ENCODE measurements at places on chromosomes 5 and 9.

DNA sequence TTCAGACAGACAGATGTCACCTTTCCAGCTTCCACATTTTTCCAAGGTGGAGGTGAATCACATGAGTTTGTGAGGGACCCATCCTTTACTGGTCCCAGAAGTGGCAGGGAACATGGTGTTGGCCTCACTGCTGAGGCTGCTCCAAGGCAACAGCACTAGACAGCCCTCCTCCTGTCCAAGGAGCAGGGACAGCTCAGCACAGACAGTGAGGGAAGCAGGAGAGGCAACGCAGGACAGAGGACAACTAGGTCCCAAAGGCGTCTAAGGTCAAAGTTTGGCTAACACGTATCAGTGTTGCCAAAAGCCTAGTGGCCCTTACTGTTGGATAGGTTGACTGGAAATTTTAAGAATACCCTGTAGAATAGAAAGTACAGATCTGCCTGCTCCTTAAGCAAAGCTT, 251.7 kb upstream of the PANK3 start:
- no peak for DNase-seq

DNA sequence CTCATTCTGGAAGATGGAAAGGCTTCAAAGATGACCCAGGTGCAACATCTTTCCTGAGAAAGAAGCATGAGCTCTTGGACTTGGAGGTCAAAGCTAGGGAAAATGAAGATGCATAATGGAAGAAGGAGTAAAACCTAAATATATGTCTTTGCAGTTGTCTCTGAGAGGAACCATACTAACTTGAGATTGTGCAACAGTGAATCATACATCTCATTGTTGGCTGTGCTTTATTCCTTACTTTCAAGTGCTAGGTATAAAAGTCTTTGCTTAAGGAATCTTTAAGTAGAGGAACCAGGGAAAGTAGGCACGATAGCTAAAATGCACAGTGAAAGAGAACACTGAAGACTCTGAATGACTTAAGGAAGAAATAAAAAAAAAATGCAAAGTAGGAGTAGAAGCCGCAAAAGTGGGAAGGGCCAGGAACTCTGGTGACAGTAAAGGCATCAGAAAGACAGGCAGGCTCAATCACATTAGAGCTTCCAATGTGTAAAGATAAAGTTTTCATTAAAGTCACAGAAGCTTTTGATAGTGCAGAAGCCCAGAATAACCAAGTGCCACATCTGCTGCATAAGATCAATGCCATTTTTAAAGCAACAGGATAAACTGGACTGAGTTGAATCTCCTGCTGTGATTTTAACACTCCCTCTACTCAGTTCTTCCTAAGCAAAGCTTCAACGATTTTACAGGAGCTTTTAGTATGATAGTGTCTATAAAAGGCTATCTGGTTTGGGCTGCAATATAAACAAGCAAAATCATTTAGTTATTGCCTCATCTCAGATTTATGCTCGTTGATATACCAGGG, 432.3 kb upstream of the EDIL3 start:
- DNase-seq = no peak

GRCh38 chr9:121206516-121207370, 5.1 kb upstream of the RAB14 start:
- DNase-seq = no peak

DNA sequence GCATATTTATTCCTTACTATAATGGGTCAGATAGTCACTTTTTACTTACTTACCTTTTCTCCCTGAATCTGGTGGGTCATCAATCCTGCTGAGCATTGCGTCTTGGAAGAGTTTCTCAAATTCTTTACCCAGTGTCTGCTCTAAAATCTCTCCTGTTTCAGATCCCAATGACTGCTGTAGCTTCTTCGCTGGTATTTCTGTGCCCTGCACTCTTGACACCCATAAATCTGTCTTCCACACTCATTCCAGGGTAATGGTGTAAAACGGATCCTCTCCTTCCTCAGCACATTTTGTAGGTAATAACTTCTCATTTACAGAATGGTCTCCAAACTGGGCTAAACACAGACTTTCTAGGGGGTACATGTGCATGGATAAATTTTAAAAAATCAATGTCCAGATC, 407.4 kb downstream of the DMAC1 start:
- no peak for DNase-seq

- no peak for DNase-seq
Observed at GRCh38 chr5:135660826-135661575, 82.2 kb upstream of the CXCL14 start.

DNA sequence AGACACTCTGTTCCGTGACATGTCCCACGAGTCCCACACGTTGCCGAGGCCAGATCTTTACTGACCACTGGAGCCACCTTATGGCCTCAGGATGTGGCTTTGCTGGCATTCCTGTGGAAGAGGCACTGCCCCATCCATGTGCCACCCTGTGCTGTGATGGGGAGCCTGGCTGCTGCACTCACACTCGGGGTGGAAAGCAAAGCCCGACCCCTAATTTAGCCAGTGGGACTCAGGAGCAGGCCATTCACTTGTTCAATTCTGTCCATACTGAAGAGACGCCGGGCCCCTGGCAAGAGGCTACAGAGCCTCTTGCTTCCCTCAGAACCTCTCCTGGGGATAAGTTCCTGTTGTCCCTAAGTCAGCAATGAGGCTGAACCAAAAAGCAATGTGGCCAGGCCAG, 18.6 kb upstream of the CEP72 start:
- DNase-seq = no peak

DNA sequence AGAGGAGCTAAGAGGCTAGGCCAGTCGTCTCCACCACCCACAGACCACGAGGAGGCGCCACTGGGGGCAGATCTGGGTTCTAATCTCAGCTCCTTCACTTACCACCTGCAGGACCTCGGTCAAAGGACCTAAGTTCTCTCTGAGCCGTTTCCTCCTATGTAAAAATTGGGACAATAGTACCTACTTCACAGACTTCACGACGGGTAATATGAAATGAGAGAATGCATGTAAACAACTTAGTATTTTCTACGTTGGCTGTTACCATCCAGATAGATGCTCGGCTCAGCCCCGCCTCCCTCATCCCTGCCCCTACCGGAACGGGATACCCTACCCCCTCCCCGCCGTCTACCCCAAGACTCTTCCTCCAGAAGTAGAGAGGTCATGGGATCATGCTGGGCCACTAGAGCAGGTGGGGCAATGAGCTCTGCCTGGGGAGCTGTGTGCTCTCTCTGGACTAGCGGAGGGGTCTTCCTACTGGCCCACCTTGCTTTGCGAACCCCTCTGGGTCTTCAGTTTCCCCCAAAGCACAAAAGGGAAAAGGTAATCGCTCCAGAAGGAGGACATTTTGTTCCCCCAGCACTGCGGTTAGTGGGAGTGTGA, 541 bp downstream of the GNPDA1 start:
- DNase-seq = peak; percentile 58

- DNase-seq = no peak
Observed at GRCh38 chr9:117574099-117574498, 130.1 kb upstream of the TLR4 start.

GRCh38 chr9:125750627-125751011, 3.4 kb downstream of the PBX3 start:
- no peak for DNase-seq

GRCh38 chr9:110776221-110776620, 107.6 kb downstream of the MUSK start:
- DNase-seq = no peak

DNA sequence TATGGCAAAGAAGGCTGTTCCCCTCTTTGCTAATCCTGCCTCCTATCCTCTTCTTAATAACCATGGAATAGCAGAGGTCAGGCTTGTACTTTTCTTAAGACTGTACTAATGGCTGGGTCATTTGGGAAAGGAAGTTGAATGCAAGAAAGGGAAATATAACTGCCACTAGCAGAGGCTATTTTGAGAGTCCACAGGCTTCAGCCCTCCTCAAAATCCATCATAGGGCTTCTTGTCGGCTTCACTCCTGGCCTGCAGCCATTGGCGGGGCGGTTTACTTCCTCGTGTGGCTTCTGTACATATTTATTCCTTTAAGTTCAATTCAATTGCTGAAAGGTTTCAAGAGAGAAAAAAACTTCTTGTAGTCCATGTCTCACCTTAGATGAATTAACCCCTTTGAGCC, 2.8 kb upstream of the PARP8 start:
- no peak for DNase-seq

GRCh38 chr5:171681677-171682076, 103.9 kb upstream of the SMIM23 start:
- DNase-seq = no peak

DNA sequence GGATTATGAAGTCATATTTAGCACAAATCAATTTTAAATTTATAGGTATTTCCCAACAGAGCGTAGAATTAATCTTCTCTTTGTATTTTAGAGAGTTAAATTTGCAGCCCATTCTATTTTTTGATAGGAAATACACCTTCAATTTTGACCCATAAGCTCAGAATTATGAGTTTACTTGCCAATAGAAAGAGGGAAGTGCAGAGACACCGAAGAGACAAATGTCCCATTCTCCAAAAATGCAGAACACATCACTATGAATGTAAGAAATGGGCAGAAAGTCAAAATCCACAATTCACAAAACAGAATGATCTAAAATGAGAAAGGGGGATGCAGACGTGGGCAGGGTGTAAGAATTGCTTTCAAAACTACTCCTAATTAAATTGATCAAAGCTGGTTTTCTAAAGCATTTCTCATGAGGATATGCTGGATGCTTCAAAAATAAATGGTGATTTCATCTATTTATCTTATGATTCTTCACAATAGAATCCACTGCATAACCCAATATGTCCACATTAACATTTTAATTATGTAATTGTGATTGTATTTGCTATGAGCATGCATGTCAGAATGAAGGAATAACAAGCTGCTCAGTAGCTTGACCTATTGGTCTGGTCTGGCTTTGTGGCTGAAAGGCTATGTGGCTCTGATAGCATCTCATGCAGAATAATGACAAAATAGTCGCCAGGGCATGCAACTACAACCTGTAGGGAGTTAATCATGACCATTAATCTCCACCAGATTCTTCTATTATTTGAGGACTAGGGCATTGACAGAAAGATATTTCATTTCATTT, 550.1 kb upstream of the CDH18 start:
- DNase-seq = no peak

GRCh38 chr9:84950879-84951811, 281.6 kb downstream of the NTRK2 start:
- no peak for DNase-seq

GRCh38 chr9:137740312-137740711, 121.5 kb downstream of the EHMT1 start:
- no peak for DNase-seq

DNA sequence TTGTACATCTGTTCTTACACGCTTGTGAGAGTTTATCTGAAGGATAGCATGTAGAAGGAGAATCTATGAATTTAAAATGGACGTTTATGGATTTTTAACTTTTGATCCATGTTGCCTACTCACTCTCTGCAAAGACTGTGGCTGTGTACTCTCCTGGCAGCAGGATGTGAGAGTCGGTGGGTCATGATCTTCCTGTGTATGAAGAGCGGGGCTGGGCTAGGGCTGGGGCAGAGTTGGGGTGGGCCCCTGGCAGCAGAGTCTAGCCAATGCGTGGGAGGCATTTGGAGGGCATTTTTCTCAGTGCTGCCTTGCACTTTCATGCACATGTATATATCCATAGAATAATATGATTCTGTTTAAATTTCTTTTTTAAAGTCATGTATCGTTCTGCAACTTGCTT, 24.0 kb upstream of the DAB2IP start:
- DNase-seq = no peak

- peak; percentile 62 for DNase-seq
Observed at GRCh38 chr9:121640076-121640475, 11.4 kb upstream of the DAB2IP start.

GRCh38 chr5:35194635-35195471, 35.4 kb downstream of the PRLR start:
- peak; percentile 65 for DNase-seq

GRCh38 chr5:107894361-107894760, 223.6 kb upstream of the EFNA5 start:
- DNase-seq = no peak

DNA sequence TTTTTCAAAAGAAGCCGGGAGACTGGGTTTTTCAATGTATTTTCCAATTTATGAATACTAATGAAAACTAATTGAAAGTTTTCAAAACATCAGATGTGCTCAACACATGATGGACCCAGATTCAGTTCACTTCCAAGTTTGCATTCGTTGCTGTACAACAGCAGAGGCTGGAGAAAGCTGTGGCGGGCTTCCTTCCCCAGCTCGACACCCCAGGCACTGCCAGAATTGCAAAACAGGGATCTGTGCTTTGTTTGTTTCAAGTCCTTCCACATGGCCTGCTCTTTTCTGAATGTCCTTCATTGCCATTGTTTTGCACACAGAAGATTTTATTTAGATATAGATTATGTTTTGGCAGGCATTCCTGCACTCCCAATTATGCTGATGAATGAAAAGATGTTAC, 30.3 kb upstream of the INSYN2B start:
- DNase-seq = no peak

GRCh38 chr5:54965806-54966205, 19.6 kb downstream of the ESM1 start:
- no peak for DNase-seq

DNA sequence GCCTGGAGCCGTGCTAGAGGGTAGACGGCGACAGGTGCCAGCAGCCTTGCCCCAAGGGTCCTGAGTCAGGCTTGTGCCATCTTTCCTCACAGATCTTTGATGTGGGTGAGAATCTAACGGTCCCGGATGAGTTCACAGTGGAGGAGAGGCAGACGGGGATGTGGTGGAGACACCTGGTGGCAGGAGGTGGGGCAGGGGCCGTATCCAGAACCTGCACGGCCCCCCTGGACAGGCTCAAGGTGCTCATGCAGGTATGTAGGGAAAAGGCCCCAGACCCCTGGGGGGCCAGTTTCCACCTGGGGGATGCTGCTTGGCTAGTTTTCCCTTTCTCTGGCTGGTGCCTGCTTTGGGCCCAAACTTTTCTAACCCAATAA, 24.0 kb downstream of the PTGES2 start:
- DNase-seq = no peak
